ENCODE measurements at places on chromosomes 6 and 20.

- no peak overlapping the region for H3K27ac ChIP-seq
- no peak overlapping the region for H3K4me3 ChIP-seq
- DNase-seq = peak; percentile 61
- H3K27me3 ChIP-seq = no peaks in the 10 kb centered on the region
Observed at GRCh38 chr20:52150440-52151258, 40.9 kb downstream of the ZFP64 start.

- H3K4me3 ChIP-seq = no peak overlapping the region
- no peaks in the 10 kb centered on the region for H3K27me3 ChIP-seq
- no peaks in the 10 kb centered on the region for H3K4me1 ChIP-seq
- no peak for DNase-seq
- H3K27ac ChIP-seq = no peak overlapping the region
Observed at GRCh38 chr6:6091608-6092002, 84.9 kb upstream of the NRN1 start.

GRCh38 chr6:30227763-30228487, 14.7 kb upstream of the TRIM26 start:
- H3K36me3 ChIP-seq = no peaks in the 10 kb centered on the region
- no peak for DNase-seq
- H3K27ac ChIP-seq = no peak overlapping the region
- no peak overlapping the region for H3K4me3 ChIP-seq

GRCh38 chr6:42045538-42046460, 4.5 kb upstream of the TAF8 start:
- peak overlapping the region; percentile 26 for H3K4me3 ChIP-seq
- peaks cover 23% of the 10 kb centered on the region for H3K4me1 ChIP-seq
- no peaks in the 10 kb centered on the region for H3K36me3 ChIP-seq
- H3K27ac ChIP-seq = no peak overlapping the region
- H3K27me3 ChIP-seq = peaks cover 75% of the 10 kb centered on the region

- no peak for DNase-seq
- no peaks in the 10 kb centered on the region for H3K4me1 ChIP-seq
- H3K36me3 ChIP-seq = no peaks in the 10 kb centered on the region
Observed at GRCh38 chr6:16271428-16271827, 33.0 kb downstream of the GMPR start.

GRCh38 chr6:117078624-117079023, 186.7 kb upstream of the VGLL2 start:
- no peaks in the 10 kb centered on the region for H3K36me3 ChIP-seq
- H3K4me1 ChIP-seq = no peaks in the 10 kb centered on the region
- H3K4me3 ChIP-seq = no peak overlapping the region
- DNase-seq = no peak
- no peaks in the 10 kb centered on the region for H3K27me3 ChIP-seq
- H3K27ac ChIP-seq = no peak overlapping the region

DNA sequence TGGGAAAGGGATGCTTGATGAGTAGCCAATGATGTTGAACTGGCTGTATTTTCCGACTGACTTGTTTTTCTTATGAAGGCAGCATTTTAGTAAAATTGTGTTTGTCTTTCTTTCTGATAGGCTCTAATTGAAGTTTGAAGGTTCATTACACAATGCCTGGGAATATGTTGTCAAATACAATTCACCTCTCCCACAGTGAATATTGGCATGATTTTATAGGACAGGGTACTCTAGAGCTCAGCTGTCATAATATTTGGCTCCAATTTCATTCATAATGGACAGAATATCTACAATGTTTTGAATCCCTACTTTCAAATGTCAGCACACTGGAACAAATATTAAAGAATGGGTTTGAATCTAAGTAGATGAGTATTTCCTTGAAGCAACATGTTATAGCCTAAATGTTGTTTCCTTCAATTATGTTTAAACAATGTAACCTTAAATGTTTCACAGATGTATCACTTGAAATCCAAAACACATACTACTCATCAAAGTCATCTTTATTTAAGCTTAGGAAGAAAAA, 81.4 kb downstream of the LAMA2 start:
- H3K4me1 ChIP-seq = peaks cover 15% of the 10 kb centered on the region
- no peak for DNase-seq
- H3K4me3 ChIP-seq = no peak overlapping the region
- H3K27me3 ChIP-seq = no peaks in the 10 kb centered on the region
- H3K27ac ChIP-seq = no peak overlapping the region

- H3K4me1 ChIP-seq = peaks cover 11% of the 10 kb centered on the region
- H3K27me3 ChIP-seq = no peaks in the 10 kb centered on the region
- DNase-seq = no peak
- H3K36me3 ChIP-seq = no peaks in the 10 kb centered on the region
- no peak overlapping the region for H3K4me3 ChIP-seq
Observed at GRCh38 chr6:110509617-110510241, 33.3 kb upstream of the SLC22A16 start.

DNA sequence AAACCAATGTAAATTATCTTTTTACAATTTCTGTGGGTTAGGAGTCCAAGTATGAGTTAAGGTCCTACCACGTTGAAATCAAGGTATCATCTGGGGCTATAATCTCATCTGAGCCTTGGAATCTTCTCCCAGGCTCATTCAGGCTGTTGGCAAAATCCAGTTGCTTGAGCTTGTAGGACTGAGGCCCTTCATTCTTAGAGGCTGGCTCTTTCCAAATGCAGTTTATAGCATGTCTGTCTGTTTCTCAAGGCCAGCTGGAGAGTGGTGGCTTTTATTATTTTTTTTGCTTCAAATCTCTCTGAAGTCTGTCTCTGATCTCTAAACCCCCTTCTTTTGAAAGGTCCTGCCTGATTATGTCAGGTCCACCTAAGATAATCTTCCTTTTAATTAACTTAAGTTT, 177.2 kb upstream of the ASCC3 start:
- DNase-seq = no peak
- no peaks in the 10 kb centered on the region for H3K27me3 ChIP-seq
- H3K4me3 ChIP-seq = no peak overlapping the region
- no peaks in the 10 kb centered on the region for H3K4me1 ChIP-seq
- H3K27ac ChIP-seq = no peak overlapping the region

GRCh38 chr6:29651413-29652197, 5.3 kb upstream of the MOG start:
- DNase-seq = peak; percentile 70
- no peaks in the 10 kb centered on the region for H3K27me3 ChIP-seq
- no peak overlapping the region for H3K27ac ChIP-seq
- no peaks in the 10 kb centered on the region for H3K36me3 ChIP-seq

DNA sequence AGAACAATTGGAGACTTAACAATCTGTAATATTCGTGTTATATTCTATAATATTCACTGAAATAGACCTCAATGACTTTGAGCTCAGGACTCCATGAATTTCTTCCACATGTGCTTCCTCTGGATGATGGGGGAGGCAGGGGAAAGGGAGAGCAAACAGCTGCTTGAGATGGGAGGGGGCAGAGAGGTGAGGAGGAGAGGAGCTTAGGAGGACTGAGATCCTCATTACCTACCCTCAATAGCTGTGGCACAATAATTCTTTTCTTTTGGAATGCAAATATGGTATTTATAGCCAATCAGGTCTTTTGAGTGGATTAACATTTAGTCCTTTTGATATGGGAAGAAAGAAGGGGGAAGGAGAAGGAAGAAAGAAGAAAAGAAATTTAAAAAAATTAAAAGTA, 64.1 kb upstream of the ZNF217 start:
- peak overlapping the region; percentile 57 for H3K27ac ChIP-seq
- H3K36me3 ChIP-seq = no peaks in the 10 kb centered on the region
- DNase-seq = peak; percentile 48
- H3K4me3 ChIP-seq = no peak overlapping the region
- peaks cover 48% of the 10 kb centered on the region for H3K4me1 ChIP-seq
